ENCODE measurements at places on chromosomes 12 and 14. TPM values are rescaled to one million over a fixed set of nuclear protein-coding genes. Genes with fewer than 3 reads are reported as not detected.

DNA sequence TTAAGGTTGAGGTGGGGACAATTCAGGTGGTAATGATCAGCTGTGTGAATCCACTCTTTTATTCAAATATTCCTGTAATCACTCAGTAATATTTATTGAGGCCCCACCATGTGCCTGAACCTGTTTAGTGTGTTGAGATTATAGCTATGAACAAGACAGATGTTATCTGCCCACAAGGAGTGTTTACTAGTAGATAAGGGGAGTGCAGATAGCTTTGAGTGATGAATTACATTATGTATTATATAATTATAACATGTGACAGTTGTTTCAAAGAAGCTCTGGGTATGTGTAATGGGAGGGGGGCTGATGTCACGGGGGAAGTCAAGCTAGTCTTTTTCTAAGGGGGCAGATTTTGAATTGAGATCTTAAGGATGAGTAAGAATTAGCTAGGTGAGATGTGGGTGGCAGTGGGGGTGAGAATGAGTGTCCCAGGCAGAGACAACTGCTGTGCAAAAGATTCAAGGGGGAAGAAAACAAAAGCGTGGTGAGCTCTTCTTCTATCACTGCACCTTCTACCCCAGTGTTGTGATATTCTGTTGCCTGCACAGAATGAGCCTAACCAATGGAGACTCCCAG, 21.3 kb upstream of the SRRM4 start:
- DNase-seq: no peak

GRCh38 chr14:76113691-76114090, 38.0 kb upstream of the GPATCH2L start:
- DNase-seq: no peak

DNA sequence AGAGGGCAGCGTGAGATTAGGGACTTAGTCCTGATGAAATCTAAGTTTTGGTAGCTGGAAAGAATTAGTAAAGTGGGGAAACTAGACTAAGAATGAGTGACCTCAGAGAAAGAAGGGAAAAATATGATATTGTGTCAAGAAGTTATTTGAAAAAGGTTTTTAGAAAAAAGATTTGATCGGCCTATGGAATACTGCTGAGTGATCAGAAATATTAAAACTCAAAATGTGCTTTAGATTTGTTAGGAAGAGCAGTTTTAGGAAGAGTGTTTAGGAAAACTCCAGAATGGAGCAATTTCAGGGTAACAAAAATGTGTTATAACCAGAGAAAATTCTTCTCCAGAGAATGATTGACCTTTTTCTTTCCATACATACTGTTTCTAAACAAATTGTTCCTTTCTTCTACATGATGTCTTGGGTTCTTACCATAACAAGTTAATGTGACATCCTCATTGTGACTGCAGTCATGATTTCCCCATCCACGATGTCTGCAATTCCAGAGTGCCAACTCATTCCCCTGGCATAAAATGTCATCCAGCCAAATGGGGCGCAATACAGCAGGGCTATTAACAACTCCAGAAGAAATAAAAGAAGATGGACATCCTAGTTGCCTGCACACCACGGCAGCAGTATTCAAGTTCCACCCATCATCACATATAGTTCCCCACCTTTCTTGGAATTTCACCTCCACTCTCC, 11.8 kb downstream of the CD163L1 start:
- DNase-seq: no peak

GRCh38 chr12:47860279-47860841, 40.7 kb upstream of the HDAC7 start:
- DNase-seq: no peak

- no peak for DNase-seq
Measured at GRCh38 chr14:103445806-103446205, 60.6 kb downstream of the MARK3 start.

The MSRB3 gene
- total RNA-seq: not detected

DNA sequence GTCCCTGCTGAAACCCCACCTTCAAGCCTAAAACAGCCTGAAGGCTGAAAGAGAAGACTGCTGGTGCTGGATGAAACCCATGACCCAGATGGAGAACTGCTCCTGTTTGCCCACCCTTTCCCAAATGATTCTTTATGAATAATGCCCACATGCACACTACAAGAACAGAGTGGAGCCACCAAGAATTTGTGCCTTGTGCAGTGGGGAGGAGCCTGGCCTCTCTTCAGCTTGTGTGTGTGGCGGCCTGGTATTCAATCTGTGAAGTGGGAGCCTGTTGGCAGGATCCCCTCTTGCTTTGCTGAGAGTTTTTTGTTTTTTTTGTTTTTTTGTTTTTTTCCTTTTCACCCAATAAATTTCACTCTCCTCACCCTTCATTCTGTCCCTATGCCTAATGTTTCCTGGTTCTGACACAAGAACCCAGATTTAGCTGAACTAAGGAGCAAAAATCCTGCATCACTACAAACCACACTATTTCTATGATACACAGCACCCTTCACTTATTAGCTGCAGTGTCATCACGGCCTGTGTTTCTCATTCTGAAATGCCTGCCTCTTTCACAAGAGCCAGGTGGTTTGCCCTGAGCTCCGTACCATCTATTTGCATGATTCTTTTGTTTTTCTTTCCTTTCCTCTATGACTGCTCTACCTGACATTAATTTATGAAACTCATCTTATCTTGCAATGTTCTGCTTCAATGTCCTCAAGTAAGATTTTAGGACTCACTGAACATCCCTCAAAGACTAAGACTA, 585.5 kb upstream of the ATXN7L3B start:
- no peak for DNase-seq

GRCh38 chr12:95218150-95219133, 835 bp downstream of the VEZT start:
- peak; percentile 57 for DNase-seq

The NAA30 gene
- 18.2 TPM for total RNA-seq

GRCh38 chr14:71086567-71086966, 179.3 kb downstream of the PCNX1 start:
- DNase-seq: no peak

DNA sequence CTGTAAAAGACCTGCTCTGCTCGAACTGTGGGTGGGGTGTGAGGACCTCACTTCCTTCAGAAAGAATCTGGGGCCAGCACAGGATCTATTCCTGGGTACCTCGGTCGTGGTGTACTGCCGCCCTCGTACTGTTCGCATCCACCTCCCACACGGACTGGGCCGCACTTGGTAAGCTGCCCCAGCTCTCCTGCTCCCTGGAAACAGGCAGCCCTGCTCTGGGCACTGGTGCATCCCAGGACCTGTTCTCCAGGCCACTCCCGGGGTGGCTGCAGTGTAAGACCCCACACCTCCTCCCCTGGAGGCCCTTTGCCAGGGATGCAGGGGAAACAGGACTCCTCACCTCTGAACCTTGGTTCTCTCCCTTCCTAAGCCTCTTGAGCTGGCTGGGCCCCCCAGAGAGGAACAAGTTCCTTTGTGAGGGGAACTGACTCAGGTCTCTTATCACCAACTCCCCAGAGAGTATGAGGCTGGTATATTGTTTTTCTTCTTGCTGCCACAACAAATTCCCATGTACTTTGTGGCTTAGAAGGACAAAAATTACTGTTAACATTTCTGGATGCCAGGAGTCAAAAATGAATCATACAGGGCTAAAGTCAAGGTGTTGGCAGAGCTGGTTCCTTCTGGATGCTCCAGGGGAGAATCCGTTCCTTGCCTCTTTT, 276.5 kb downstream of the NUAK1 start:
- no peak for DNase-seq

- no peak for DNase-seq
Measured at GRCh38 chr12:116515684-116516083, 43.5 kb upstream of the MAP1LC3B2 start.

The SLC25A47 gene
- not detected for total RNA-seq

GRCh38 chr12:110301065-110301806, 20.2 kb downstream of the ATP2A2 start:
- no peak for DNase-seq

DNA sequence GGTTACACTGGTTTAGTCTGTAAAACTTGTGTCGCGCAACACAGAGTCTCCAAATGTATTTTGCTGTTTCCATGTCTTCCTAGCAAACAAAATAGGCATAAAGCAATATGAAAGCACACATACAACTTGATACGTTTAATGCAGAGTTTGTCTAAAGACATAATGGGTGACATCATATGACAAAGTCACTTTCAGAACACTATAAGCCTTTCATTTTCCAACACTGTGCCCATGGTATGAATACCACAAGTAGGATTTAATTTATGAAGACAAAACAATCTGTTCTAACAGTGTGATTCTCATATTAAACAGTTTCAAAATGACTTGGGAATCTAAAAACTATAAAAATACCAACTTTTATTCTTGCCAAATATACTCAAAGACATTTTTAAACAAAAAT, 58.4 kb downstream of the PTPN21 start:
- no peak for DNase-seq

DNA sequence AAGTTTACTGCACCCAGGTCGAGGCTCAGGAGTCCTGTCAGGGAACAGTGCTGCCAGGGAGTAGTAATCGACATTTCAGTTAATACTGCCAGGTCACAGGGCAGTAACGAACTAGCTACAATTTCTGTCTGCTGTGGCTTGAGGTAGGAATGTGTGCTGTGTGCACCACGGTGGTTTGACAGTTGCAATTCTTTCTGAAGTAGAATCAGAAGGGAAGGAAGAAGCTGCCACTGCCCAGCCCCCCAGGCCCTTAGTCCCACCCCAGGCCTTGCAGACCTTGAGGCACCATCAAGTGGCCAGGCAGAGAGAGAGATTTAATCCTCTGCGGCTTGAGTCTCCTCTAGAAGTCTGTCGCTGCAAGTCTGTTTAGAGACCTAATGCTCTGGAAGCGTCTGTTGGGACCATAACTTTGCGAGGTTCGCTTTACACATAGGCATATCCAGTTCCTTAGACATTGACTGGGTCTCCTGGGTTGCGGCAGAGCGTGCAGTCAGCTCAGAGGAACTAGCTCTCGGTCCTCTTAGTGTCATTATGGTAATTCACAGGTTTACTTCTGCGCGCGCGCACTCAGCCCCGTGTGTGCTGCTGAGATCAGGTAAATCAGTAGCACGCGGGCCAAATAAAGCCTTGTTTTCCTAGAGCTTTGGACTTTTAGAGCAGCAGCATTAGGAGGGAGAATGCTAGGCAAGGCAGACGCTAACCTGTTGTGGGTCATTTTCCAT, 9.8 kb downstream of the NKX2-1 start:
- DNase-seq: no peak

DNA sequence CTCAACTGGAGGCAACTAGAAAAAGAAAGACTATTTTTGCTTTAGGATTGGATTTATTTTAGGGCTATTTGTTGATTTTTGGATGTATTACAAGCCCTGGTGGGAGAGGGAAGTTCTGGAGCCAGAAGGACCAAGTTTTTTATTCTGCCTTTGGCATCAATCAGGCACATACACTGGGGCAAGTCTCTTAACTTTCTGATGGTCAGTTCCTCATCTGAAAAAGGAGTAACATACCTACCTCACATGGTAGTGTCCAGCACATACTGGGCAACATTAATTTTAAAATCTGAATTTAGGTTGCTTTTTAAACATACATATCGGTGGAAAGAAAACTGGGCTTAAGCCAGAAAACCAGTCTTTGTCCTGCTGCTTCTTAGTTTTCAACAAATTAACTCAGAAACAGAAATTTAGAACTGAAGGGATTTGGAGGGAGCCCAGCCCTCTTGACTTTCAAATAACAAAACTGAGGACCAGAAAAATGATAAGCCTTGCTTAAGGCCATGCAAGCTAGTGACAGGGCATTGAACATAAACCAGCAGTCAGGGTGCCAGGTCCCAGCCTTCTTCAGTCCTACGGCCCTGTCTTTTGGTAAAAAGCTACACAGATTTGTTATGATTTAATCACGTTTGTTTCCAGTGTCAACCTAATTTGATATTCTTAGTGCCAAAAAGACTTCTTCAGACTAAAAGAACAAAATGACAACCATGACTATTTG, 90.2 kb upstream of the SLC38A2 start:
- DNase-seq: no peak

- no peak for DNase-seq
Measured at GRCh38 chr12:114655934-114656749, 27.8 kb downstream of the TBX3 start.

The SENP1 gene
- total RNA-seq: 48.0 TPM

The TAS2R7 gene
- total RNA-seq: not detected

DNA sequence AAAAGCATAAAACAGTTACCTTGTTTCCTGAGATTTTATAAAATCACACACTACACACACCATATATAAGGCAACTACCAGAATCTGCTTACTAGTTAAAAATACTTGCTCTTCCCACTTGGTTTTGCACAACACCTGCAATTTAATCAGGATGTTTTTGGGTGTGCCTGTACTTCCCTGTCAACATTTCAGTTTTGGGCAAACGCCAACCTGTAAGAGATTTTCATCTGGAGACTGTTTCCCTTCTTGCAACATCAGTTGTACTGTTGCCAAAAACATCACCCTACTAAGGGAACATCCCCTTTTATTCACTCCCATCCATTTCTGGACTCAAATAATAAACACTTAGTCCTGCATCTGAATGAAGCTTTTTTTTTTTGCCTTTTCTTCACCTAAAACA, 172.3 kb downstream of the DUSP6 start:
- DNase-seq: no peak

The DAO gene
- total RNA-seq: not detected

GRCh38 chr12:69661386-69661785, 37.7 kb downstream of the BEST3 start:
- no peak for DNase-seq

DNA sequence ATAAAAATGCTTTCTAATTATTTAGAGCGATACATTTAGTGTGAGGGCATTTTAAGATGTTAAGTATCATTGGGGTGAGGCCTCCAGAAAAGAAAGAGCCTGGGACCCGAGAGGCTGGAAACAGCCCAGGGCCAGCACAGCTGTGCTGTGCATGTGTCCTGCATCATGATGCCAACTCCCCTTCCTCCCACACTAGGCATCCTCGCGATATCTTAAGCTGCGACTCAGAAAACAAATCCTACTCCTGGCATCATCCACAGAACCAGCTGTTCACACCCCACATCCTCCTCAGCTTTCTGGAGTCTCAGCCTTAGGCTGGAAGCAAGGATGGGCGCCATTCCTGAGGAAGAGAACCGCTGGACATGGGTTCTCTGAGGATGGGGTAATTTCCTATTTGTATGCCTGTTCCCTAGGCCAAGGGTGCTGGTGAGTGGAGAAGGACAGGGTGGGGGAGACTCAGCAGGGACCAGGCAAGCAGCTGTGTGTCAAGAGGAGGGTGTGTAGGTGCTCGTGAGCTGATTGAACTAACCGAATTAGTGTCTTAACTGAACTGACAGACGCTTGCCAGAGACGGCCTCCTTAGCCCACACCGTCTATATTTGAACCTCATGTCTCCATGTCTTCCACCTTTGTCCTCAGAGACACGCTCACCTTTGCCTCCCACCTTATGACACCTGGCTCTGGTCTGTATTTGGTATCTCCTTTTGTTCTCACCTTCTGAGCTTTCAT, 15.6 kb upstream of the MCRS1 start:
- no peak for DNase-seq

GRCh38 chr14:39877577-39878190, 445.5 kb upstream of the FBXO33 start:
- DNase-seq: no peak

- DNase-seq: no peak
Measured at GRCh38 chr14:58836303-58836974, 198.7 kb downstream of the DACT1 start.

The TTC9 gene
- 14.8 TPM for total RNA-seq

GRCh38 chr14:81384900-81385299, 15.2 kb downstream of the STON2 start:
- no peak for DNase-seq

The RPL10L gene
- not detected for total RNA-seq

The PITPNM2 gene
- 21.8 TPM for total RNA-seq

Measured in activated CD4-positive, alpha-beta T cell treated with anti-CD3 and anti-CD28 coated beads, Interleukin-2, amount 10 ng/mL, durations not matched to agents 7 days and 5 days (primary cell).